ENCODE measurements at places on chromosomes 1 and 21. TPM values are rescaled to one million over a fixed set of nuclear protein-coding genes. Genes with fewer than 3 reads are reported as not detected.

HAO2 gene
- not detected for polyA plus RNA-seq

ELF3 gene
- not detected for polyA plus RNA-seq

RFX5 gene
- polyA plus RNA-seq: 128 TPM

TNNT2 gene
- polyA plus RNA-seq: not detected

AMIGO1 gene
- polyA plus RNA-seq: 0.98 TPM

- no peak for DNase-seq
- H3K36me3 ChIP-seq: peaks cover 1% of the 10 kb centered on the region
- H3K4me3 ChIP-seq: peak overlapping the region; percentile 72
- H3K27ac ChIP-seq: no peak overlapping the region
- H3K4me1 ChIP-seq: peaks cover 7% of the 10 kb centered on the region
- peaks cover 35% of the 10 kb centered on the region for H3K27me3 ChIP-seq
These were observed 8.9 kb upstream of the ZNF669 start for GRCh38 chr1:247113094-247113497.

GRCh38 chr1:168613691-168614231 lies 37.4 kb downstream of the XCL1 start:
- no peaks in the 10 kb centered on the region for H3K36me3 ChIP-seq
- no peak for DNase-seq
- no peaks in the 10 kb centered on the region for H3K4me1 ChIP-seq
- H3K4me3 ChIP-seq: no peak overlapping the region

DNA sequence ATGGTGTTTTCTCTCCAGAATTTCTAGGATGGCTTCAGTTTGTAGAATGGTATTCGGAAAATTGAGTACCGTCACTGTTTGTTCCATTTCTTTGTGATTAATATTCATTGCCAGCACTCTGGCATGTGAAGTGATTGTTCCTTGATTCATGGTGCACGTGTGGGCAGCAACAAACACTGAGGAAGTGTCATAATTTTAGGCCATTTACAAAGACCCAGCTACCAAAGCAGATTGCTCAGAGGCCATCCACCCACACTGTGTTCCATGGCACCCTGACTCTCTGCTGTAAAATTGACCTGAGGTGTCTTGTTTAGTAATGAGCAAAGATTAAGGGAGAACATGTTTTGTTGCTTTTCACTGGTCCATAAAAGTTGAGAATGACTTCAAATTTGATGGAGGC lies 250.9 kb upstream of the FMN2 start:
- no peaks in the 10 kb centered on the region for H3K4me1 ChIP-seq
- no peaks in the 10 kb centered on the region for H3K36me3 ChIP-seq
- no peak overlapping the region for H3K27ac ChIP-seq
- no peaks in the 10 kb centered on the region for H3K27me3 ChIP-seq
- DNase-seq: no peak

GRCh38 chr1:157652859-157653493 lies 47.6 kb downstream of the FCRL3 start:
- no peaks in the 10 kb centered on the region for H3K27me3 ChIP-seq
- H3K4me3 ChIP-seq: peak overlapping the region; percentile 85
- peak; percentile 78 for DNase-seq
- peaks cover 32% of the 10 kb centered on the region for H3K4me1 ChIP-seq

DNA sequence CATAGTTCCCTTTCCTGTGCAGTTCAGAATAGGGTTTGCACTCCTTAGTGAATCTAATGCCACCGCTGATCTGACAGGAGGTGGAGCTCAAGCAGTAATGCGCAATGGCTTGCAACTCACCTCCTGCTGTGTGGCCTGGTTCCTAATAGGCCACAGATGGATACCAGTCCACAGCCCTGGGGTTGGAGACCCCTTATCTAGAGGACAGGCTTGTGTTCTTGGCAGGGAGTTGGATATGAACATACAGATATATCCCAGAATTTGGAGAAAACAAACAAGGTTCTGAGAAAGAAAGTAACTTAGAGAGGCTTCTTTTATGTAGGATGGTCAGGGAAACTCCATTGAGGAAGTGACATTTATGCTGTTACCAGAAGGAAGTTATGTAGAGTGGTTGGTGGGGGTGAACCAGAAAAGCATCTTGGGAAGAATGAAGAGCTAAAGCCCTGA lies 5.1 kb upstream of the PTPRC start:
- peaks cover 5% of the 10 kb centered on the region for H3K36me3 ChIP-seq
- peak; percentile 51 for DNase-seq
- peaks cover 52% of the 10 kb centered on the region for H3K4me1 ChIP-seq
- no peaks in the 10 kb centered on the region for H3K27me3 ChIP-seq
- peak overlapping the region; percentile 44 for H3K4me3 ChIP-seq

Measured in naive B cell (primary cell).